ENCODE measurements at places on chromosomes 6 and 20.

DNA sequence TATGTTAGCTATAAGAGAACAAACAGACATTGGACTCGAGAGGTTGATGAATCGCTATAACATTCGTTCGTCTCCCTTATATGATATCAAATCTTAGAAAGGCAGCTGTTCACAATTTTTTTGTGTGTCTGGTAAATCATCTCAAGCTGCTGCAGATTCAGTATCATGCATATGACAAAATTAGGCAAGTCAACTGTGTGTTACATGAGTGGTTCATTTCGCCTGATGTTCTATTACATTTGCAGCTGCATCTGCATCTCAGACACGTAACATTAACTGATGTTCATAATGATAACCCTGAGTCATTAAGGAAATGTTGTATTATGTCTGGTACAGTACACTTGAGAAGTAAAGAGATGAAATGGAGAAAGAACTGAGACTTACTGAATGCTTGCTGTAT, 92.1 kb downstream of the NKAIN2 start:
- DNase-seq = no peak

DNA sequence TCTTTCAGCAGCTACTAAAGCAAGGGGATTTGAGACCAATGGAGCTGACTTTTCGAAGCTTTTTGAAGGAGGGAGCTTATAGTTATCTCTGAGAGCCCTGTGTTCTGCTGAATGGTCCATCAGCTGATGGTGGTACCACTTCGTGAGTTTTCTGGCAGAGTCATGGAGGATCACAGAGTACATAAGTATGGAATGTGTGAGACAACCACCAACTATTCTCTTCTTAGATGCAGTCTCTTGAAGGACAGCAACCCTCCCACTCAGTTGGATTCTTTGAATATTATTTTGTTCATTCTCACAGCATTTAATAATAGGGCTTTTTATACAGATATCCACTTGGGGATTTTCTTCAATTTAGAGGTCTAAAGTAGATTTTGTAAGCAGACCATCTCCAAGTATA, 75.3 kb downstream of the ELOVL2 start:
- DNase-seq = no peak

GRCh38 chr6:160315310-160315709, 32.9 kb upstream of the SLC22A3 start:
- no peak for DNase-seq

DNA sequence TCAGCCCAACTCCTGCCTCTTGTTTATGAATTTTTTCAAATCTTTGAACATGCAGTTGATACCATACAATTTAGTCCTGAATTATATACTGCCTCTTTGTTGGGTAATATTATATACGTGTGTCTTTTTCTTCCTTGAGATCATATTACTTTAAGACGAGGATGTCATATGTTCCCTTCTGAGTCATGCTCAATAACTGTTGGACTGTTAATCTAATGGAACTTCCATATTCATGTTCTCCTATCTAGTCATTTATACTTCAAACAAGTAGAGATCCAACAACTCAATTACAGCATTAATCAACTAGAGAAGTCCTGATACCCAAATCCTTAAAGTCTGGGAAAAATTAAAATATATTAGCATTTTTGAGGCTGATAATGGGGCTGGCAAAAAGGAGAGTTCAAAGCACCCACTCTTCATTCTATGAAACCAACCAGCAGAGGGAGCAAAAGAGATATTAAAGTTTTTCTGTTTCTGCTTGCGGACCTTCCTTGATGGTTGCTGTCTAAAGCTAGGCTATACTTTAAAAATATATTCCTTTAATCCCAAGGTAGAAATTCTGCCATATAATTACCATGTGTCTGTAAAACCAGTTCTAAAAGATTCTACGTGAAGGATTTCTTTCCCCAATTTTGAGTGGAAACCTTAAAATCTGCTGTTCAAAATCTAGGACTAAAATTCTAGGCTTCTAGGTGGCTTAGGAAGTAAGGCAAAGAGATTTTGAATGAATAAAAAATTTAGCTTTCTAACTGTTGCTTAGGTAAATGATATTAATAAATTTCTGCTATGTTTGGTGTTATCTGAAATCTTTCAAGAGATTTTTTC, 498.9 kb downstream of the BCKDHB start:
- no peak for DNase-seq

DNA sequence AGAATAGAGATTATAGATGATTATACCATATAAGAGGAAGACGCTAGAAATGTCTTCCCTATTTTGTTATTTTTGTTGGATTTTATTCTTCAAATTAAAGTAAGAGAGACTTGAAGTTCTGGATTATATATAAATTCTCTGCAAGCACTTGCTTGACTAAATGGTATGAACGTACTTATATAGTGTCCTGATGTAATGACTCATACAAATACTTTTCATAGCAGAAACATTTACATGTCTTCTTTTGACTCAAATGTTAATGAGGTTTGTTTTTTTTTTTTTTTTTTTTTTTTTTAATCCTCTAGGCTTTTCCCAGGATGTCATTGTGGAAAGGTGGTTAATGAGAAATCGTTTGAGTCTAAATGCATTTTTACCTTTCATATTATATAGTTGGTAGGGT, 55.0 kb downstream of the PDE7B start:
- DNase-seq = no peak

GRCh38 chr6:106490974-106491373, 130.5 kb downstream of the CRYBG1 start:
- DNase-seq = no peak

DNA sequence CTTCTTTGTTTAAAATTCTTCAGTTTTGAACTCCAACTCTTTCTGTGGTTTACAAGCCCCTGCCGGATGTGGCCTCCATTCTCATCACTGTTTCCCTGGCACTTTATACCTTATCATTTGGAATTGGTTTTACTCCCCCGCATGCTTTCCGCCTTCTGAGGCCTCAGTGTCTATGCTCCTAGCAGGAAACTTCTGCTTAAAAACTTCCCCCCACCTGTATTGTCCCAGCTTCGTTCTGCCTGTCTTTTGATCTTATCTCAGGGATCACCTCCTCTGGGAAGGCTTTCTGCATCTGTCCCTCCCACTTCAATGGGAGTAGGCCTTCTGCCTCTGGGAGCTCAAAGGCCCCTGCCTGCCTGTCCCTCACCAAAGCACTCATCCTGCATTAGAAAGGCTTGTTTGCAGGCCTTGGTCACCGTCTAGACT, 3.4 kb upstream of the ANGPT4 start:
- no peak for DNase-seq

GRCh38 chr6:28393912-28394662, 5.5 kb downstream of the ZSCAN12 start:
- no peak for DNase-seq

DNA sequence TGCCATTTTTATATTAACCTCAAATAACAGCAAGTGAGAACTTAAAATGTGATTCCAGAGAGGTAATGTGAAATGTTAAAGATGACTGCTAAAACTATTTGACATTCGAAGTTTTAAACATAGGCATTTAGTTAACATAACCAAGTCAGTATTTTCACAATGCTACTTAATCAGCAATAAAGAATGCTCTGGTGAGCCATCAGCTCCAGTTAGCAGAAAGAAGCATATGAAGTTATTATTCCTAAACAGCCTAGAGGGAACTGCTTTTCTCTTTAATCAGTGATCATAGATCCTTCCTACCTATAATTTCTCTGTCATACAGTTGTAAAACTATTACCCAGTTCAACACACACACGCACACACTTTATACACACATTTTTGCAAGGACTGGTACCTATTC, 60.1 kb downstream of the MMS22L start:
- DNase-seq = no peak

DNA sequence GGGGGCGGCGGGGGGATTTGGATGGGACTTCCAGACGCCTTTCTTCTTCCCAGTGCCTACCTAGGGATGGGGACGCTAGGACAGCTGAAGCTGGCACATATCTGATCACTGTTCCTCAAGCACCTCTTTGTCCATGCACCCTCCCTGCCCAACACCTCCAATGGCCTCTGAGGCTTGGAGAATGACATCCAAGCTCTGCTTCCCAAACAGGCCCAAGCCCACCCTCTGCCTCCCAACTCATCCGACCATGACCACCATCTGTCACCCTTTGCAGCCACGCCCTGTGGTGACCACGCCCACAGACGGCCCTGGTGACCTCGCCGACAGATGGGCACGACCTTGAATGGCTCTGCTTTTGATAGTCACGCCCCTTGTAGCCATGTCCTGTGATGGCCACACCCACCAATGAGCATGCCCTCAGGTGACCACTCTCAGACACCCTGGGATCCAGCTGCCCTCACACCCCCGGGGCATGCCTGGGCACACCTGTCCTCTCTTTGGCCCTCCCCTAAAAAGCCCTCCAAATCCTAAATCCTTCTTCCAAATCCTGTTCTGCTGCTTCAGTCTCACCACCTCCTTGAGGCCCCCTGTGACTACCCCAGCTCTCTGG, 51.0 kb downstream of the SSR1 start:
- no peak for DNase-seq

DNA sequence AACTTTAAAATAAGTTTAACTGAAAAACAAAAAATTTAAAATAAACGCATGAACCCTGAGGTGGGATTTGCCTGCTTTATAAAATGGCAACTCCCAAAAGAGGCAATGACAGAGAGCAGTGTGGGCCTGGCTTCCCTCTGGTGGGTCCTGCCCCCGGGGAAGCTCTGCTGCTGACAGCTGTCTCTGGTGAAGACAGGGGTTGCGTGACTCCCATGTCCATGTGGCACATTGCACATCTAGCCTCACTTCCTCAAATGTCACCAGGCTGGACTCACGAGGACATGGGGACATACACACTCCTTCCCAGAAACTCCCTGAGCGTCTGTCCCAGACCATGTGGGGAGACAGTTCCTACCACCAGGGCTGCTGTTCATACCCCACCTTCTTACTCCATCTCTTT, 66.2 kb downstream of the ABHD12 start:
- DNase-seq = no peak

DNA sequence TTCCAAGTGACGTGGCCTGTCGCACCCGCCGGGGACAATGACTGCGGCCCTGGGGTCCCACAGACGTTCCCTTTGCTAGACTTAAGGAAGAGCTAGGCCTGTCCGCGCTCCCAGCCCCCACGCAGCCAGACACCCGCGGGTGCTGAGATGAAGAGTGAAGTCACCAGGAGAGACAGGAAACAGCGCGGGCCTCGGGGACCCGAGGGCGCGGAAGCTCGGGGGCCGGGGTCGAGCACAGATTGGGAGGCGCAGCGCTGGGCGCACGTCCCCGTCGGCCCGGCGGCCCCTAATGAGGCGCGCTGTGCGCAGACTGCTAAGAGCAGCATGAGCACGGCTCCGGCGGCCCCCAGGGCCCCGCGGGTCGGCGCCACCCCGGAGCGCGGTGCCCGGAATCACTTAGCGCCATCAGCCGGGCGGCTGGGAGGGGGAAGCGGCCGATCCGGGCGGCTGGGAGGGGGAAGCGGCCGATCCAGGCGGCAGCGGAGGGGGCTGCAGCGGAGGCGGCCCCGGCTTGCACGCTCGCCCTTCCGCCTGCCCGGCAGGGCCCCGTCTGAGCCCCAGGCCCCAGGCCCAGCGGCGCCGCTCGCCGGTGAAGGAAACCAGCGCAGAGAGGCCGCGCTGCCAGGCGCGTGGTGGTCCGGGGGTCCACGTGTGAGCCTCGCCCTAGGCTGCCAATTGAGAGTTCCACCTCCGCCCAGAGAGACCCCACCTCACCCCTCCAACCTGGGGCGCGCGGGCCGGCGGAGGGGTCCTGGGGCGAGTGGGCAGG, 8.3 kb upstream of the AVP start:
- DNase-seq = no peak

DNA sequence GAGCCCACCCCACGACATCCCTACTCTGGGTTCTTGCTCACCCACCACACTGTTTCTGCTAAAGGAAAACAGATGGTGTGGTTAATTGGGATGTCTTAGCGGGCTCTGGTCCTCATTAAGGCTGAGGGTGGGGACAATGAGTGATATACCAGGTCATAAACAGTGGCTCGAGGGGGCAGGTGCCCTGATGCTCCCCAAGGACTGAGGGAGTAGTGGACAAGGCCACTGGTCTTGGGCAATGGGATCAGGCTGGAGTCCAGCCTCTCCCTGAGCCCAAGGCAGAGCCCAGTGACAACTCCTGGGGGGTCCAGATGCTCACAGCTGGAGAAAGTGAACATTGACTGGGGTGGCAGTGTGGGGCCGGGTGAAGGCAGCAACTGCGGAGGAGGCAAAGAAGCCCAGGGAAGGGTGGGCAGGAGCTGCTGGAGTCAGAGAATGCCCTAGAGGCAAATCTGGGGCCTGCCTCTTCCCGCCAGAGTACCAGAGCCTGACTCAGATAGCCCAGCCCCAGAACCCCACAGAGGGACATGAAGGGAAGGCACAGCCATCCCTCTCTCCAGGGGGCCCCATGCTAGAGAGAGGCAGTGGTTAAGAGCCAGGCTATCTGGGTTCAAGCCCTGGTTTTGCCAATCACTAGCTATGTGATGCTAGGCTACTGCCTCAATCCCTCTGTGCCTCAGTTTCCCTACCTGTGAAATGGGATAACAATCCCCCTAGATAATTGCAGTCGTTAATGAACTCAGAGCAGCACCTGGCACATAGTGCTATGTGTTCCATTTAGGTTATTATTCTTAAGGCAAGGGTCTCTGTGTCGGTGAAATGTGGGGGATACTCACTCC, 72.3 kb downstream of the MRPL14 start:
- DNase-seq = no peak

DNA sequence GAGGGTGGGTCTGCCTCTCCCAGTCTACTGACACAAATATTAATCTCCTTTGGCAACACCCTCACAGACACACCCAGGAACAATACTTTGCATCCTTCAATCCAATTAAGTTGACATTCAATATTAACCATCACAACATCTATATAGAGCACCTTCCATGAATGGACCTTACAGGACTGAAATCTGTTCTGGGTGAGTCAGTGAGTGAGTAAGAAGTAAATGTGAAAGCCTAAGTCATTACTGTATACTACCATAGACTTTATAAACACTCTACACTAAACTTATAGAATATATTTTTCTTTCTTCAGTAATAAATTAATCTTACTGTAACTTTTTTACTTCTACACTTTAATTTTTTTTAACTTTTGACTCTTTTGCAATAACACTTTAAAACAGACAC, 993.8 kb upstream of the MAP3K7 start:
- DNase-seq = no peak

- no peak for DNase-seq
These were observed 154.6 kb downstream of the SASH1 start for GRCh38 chr6:148497257-148497656.

- DNase-seq = no peak
These were observed 401.2 kb upstream of the RNF217 start for GRCh38 chr6:124560873-124561567.

GRCh38 chr6:133553652-133554051, 312.5 kb downstream of the EYA4 start:
- DNase-seq = no peak
